NCI-H524 treated with DMSO at 0.1 percent for 48 hours (cell line): ENCODE measurements at places on chromosomes 5 and 9.
A peak's percentile ranks its signal among the peaks of the same experiment; 100 is the strongest.

DNA sequence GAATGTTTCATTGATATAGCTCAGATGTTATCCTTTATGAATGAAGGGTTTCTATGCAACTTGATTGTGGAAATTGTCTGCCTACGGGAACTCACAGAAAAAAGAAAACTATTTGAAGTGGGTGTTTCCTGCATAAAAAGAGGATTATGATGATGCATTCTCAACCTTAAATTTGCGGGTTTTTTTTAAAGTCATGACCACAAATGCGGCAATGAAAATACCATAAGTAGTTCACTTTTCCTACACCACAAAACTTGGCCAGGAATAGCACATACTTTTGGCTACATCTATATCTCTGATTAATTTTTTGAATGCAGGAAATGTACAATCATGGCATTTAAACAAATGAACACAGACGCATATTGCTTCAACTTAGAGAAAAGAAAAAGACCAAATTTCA, 754.7 kb downstream of the DTWD2 start:
- DNase-seq: no peak

GRCh38 chr5:95927927-95928723, 33.5 kb downstream of the ELL2 start:
- DNase-seq: no peak

GRCh38 chr9:132892400-132892799, 13.7 kb downstream of the SPACA9 start:
- no peak for DNase-seq

GRCh38 chr9:91833096-91833877, 116.7 kb downstream of the ROR2 start:
- no peak for DNase-seq

DNA sequence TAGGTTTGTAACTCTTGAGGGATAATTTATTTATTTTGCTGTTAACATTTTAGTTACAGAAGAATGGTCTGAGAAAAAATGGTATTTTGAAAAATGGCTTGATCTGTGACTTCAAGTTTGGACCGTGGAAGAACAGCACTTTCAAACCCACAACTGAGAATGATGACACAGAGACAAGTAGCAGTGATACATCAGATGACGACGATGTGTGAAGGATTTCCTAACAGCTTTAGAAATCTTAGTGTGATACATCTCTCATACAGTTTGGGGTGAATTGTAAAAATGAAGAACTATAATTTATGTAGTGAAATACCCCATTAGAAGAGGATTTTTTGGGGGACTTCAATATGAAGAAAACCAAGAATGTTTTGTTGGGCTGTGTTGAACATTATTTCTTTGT, 88.7 kb downstream of the GPBP1 start:
- no peak for DNase-seq

GRCh38 chr5:114473541-114473940, 111.7 kb downstream of the KCNN2 start:
- DNase-seq: no peak

- DNase-seq: no peak
Measured at GRCh38 chr5:55177078-55177477, 4.1 kb upstream of the CDC20B start.

GRCh38 chr9:128479262-128479661, 23.5 kb downstream of the ODF2 start:
- DNase-seq: no peak

DNA sequence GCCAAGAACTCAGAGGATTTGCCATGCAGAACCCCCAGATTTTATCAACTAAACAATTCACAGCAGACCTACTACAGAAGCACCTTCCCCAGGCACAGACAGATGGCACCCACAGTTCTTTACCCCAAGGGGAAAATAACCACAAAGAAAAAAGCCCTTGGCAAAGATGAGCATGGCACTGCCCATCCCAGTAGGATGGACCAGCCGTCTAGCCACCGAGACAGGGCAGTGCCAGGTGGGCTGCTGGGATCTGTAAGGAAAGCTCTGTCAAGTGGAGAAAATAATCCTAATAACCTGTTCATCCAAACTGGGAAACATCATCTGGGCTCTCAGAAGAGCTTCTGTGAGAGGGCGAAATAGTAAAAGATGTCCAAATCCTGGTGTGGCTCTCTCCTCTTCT, 130.0 kb downstream of the COL23A1 start:
- DNase-seq: peak; percentile 87

- no peak for DNase-seq
Measured at GRCh38 chr5:127513408-127513970, 4.0 kb upstream of the PRRC1 start.

GRCh38 chr9:35948901-35949318, 9.0 kb downstream of the OR2S2 start:
- no peak for DNase-seq

DNA sequence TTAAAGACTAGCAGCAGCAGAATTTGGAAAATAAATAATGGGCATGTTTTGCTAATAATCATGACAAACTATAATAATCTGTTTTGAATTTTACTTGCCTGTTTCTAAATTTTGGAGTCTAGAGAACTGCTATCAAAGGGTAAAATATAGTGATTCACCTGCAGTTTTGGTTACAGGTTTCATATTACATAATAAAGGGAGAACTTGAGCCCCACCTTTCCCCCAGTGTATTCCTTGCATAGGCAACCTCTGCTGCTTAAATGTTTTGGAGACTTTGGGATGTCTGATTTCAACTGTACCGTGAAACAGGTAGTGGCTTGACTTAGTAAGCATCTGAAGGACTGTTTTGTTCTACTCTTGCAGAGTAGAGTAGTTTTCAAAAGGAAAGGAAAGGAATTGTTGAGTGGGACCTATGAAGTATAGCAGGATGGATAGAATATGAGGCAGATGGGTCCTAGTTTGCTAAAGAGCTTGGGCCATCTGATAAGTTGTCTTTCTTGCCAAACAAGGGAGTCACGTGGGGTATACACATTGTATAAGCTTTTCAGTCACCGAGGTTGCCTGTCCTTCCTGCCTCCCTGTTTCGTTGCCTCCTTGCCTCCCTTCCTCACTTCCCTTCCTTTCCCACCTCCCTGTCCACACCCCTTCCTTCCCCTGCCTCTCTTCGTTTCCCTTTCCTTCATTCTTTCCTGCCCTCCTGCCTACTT, 19.1 kb downstream of the CREBRF start:
- DNase-seq: no peak

GRCh38 chr5:170300361-170301013, 2.9 kb upstream of the LCP2 start:
- no peak for DNase-seq

- no peak for DNase-seq
Measured at GRCh38 chr5:109903061-109903460, 213.3 kb downstream of the MAN2A1 start.

- DNase-seq: no peak
Measured at GRCh38 chr5:42020788-42021530, 95.9 kb downstream of the FBXO4 start.

- no peak for DNase-seq
Measured at GRCh38 chr5:109411149-109411514, 1.4 kb upstream of the PJA2 start.

DNA sequence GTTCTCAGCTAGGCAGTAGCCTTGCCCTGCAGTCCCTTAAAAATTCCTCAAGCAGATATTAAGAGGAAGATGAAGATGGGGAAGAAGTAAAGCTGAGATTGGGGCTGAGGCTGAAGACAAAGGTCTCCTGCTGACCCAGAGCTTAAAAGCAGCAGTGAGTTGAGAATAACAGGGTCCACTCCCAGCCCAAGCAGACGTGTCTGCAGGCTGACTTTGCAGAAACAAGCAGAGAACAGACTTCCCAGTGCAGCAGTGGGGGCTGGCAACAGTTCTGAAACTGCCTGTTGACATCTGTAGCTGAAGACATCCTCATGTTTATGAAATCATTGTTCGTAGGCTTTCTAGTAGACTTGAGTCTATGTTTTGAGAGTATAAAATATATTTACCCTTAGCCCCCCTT, 1.1 kb downstream of the CTXN3 start:
- no peak for DNase-seq

- DNase-seq: no peak
Measured at GRCh38 chr5:32276173-32276853, 36.4 kb downstream of the MTMR12 start.

GRCh38 chr5:123359454-123360200, 63.6 kb downstream of the CEP120 start:
- DNase-seq: no peak

DNA sequence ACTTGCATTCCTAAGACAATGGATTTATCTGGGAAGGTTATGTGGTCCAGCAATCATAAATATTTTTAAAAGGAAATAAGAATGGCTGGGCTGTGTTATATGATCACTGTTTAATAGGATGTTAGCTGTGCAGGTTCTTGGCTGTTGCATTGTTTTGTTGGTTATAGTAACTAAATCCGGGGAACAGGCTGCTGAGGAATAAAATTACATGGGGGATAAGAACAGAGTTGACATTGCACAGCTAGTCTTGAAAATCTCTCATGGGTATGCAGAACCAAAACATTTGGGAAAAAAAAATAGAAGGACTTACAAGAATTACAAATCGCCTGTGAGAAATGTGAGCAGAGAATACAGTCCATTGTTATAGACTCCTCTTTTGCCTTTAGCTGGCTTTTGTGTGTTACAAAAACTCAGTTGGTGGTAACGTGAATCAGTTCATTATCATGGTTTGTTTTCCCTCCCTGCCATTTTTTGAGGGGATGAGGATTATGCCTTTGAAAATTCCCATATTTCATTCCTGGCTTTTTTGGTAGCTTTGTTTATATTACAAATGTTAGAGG, 375.3 kb upstream of the DAB2 start:
- DNase-seq: no peak

- no peak for DNase-seq
Measured at GRCh38 chr5:15446552-15446951, 53.4 kb upstream of the FBXL7 start.

GRCh38 chr9:137366445-137366810, 56.5 kb downstream of the EXD3 start:
- no peak for DNase-seq
